ENCODE measurements at places on chromosomes 1 and 21. TPM values are rescaled to one million over a fixed set of nuclear protein-coding genes. Genes with fewer than 3 reads are reported as not detected.

DNA sequence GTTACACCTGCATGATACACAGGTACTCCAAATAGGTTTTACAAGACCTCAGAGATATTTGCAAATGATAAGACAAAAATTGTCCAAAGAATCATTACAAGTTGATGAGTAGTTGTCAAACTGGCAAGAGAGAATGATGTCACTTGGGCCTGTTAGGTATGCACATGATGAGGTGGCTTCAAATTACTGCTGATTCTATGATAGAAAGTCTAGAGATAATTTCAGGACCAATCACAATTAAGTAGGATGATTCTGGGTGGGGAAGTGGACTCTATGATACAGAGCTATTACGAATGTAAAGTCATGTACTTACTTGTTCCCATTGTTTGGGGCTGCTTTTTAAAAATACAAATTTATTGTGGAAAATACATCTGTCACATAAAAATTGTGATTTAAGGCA is 5.2 kb upstream of the SPRR1B start:
- no peak for DNase-seq

PPOX gene
- 12.9 TPM for total RNA-seq

FCRL5 gene
- total RNA-seq = 0.30 TPM

GRCh38 chr1:30731806-30732276 is 8.5 kb upstream of the MATN1 start:
- no peak for DNase-seq

DNA sequence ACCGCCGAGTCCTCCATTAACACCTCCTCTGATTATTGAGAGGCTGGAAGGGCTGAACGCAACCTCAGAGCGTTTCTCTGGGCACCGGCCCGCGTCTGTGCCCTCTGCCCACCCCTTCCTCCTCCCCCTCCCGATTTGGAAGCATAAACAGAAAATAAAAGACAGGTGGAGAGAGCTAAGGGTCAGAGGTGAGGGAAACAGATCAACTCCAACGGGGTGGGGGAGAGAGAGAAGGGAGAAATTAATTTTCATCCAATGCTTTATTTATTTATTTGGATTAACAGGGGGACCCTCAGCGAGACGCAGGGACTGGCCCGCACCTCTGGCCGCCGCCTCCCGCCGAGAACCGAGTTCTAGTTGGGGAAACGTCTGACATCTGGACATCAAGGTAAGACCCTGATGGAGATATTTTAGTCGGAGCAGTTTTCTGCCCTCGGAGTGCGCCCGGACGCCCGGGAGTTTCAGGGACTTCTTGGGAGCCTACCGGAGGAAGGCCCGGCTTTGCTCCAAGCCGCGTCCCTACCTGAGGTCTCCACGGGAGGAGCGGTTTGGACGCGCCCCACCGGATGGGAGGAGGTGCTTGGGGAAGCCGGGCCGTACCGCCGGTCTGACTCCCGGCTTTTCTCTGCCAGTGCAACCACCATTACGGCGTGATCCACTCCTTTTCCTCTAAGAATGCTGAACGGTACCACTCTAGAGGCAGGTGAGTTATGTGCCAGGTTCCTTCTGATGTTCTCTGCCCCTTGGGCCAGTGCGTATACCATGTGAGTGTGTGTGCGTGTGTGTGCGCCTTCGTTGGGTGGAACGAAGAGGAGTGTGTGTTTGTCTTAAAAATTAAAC is 5.1 kb upstream of the LHX9 start:
- DNase-seq = no peak

GRCh38 chr1:72516826-72517225 is 234.5 kb upstream of the NEGR1 start:
- no peak for DNase-seq

GRCh38 chr1:21891621-21892479 is 45.3 kb downstream of the HSPG2 start:
- no peak for DNase-seq

PLA2G2D gene
- not detected for total RNA-seq

COQ8A gene
- total RNA-seq = 168 TPM

- no peak for DNase-seq
Measured at GRCh38 chr1:220927442-220927841, 48.2 kb downstream of the HLX start.

BSND gene
- not detected for total RNA-seq

DNA sequence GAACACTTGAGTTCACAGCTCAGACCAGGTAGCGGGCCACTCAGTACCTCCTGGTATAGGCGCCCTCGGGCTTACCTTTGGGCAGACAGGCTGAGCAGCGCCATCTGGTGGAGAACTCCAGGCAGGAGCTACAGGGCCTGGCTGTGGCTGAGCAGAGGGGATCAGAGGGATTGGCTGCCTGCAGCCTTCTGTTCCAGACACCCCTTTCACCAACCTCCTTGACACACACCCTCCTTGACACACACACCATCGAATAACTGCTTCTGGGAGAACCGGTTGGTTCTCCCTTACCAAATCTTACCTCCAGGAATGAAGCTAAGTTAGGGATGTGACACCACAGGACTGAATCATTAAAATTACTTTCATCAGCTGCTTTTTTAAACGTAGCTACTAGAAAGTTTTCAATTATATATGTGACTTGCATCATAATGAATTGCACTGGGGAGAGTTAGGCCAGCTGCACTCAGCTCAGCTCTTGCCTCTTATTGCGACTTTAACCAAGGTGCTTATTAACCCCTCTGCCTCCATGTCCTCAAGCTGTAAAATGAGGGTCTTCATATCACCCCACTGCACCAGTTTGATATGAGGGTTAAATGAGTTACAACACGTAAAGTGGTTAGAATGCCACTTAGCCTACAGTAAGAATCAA is 6.6 kb downstream of the LIN28A start:
- peak; percentile 89 for DNase-seq

MIB2 gene
- total RNA-seq = 82.4 TPM

HCRTR1 gene
- not detected for total RNA-seq

GRCh38 chr1:209406595-209406994 is 176.9 kb upstream of the CAMK1G start:
- DNase-seq = no peak

DNA sequence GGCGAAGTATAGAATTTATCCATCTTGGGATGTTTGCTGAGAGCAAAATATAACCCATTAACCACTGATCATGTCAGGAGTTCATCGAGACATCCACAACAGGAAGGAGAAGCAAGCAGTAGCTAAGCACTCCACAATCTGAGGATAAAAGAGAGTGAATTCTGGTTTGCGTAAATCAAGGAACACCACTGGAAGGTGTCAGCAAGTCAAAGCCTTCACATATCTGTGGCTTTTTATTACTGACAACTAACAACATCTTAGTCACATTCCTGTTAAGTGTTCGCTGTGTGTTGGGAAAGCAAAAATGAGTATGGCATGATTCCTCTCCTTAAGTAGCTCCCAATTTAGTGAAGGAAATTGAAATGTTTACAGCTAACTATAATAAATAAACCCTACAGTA is 44.5 kb upstream of the DARS2 start:
- no peak for DNase-seq

DNA sequence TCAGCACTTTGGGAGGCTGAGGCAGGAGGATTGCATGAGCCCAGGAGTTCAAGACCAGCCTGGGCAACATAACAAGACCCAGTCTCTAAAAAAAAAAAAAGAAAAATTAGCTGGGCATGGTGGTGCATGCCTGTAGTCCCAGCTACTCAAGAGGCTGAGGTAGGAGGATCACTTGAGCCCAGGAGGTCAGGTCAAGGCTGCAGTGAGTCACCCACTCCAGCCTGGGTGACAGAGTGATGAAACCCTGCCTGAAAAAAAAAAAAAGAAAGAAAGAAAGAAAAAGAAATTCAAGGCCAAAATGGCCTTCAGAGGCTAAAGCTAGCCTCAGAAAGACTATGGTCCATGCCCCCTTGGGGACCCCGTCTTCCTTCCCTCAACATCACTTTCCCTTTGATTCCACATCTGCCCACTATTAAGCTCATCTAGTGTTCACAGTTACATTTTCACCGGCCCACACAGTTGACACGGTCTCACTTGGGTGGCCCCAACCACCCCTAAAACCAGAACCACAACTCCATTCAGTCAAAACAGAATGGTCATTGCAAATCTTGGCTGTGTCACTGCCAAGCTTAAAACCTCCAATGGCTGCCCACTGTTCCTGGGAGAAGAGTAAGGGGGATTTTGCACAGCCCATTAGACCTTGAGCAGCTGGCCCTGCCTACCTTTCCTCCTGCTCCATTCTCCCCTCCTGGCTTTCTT is 2.1 kb upstream of the CAPN8 start:
- no peak for DNase-seq

DNA sequence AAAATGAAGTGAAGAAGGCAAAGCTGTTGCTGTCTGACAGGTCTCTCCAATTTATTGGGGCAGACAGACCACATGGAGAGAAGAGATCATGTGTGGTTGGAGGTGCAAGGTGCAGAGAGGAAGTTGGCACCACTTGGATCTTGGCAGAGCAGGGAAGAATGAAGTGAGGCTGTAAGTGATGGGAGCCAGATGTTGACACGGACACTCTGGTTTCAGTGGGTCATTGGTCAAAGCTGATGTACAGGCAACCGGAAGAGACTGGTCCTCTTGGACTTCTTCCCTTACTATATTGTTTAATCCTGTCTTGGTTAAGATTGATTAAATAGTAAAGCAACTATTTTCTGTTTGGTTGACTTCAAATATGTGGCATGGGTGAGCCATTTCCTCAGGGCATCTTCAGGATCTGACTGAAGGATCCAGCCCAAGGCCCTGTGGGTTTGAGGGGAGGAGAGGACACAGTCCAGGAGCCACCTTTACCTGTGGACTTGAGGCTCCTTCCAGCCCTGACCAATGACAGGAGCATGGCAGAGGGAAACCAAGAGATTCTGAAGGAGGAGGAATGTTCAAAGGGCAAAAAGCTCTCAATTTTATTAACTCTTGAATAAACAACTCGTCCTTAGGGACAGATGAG is 49.4 kb downstream of the NENF start:
- no peak for DNase-seq

GRCh38 chr1:247297263-247298123 is 34.2 kb downstream of the ZNF496 start:
- DNase-seq = no peak

GRCh38 chr21:44434936-44435635 is 20.2 kb upstream of the LRRC3 start:
- peak; percentile 38 for DNase-seq

DNA sequence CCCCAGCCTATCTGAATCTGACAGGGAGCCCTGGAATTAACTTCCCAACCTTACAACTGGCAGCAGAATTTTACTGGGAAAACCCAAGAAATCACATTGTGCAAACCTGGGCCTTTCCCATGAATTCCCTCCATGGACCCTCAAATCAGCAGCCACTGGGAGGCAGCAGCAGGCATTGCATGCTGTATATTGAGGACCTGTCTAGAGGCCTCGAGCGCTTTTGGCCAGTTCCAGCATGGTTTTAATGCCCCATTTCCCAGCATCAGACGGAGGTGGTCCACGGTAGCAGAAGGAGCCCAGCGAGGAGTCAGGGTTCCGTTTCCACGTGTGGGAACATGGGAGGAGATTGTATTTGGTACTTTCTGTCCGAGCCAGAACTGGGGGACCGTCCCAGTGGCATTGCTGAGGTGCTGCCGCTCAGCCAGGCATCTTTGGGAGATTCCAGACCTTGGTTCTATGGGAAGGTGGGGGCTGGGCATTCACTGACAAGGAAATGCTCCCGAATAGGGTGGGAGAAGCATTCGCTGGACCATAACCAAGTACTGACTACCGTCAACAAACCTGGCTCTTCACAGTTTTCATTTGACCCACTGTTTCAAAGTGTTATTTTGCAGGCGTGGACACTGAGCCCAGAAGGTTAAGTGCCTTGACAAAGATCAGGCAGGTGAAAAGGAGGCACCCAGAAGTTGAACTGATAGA is 15.9 kb downstream of the BMP8A start:
- no peak for DNase-seq

- no peak for DNase-seq
Measured at GRCh38 chr21:44437696-44438431, 17.4 kb upstream of the LRRC3 start.

ROR1 gene
- total RNA-seq = 34.8 TPM

GRCh38 chr21:33117101-33117888 is 47.4 kb downstream of the OLIG1 start:
- no peak for DNase-seq

MNDA gene
- total RNA-seq = 6.9 TPM

DNA sequence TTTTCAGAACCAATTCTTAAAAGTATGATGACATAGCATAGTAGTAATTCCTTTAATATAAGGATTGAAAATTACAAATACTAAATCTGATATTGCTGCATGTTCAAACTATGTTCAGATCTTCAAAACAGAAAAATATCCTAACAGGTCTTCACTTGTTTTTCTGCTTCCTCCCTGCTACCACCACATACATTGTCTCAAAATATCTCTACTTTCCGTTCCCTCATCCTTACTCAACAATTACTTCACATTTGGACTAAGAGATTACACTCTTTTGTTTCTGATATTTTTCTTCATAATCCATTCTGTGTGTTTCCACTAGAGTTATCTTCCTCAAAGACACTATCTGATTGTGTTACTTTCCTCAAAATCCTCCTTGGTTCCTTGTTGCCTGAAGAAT is 125.1 kb downstream of the NEK7 start:
- DNase-seq = no peak

GRCh38 chr1:32334864-32335534 is 1.0 kb downstream of the MARCKSL1 start:
- DNase-seq = peak; percentile 81

- DNase-seq = no peak
Measured at GRCh38 chr1:197213193-197213592, 54.9 kb upstream of the CRB1 start.

IFNGR2 gene
- 37.0 TPM for total RNA-seq

- no peak for DNase-seq
Measured at GRCh38 chr21:32189688-32190483, 89.0 kb downstream of the MIS18A start.

DNA sequence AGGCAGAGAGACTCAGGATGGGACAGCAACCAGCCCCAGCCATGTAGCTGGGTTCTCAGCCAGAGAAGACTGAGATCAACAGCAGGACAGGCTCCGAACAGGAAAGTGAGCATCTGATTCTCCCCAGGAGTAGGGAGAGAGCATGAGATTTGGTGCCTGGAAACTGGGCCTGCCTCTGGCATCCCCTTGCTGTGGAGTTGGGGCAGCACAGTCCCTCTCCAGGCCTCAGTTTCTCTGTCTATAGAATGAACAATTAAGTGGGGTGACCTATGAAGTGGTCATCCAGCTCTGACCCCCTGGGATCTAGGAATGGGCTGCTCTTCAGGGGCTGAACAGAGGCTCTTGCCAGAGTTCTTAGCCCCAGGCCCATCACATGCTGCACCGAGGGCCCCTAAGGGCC is 55.6 kb downstream of the KLHDC7A start:
- DNase-seq = peak; percentile 43

All from cardiac septum (tissue), 1 donor.